ENCODE measurements at places on chromosomes 6 and 20. TPM values are rescaled to one million over a fixed set of nuclear protein-coding genes. Genes with fewer than 3 reads are reported as not detected.

GRCh38 chr20:47606414-47606982 lies 104.8 kb downstream of the NCOA3 start:
- H3K4me3 ChIP-seq, result no peak overlapping the region
- no peak overlapping the region for H3K27ac ChIP-seq
- DNase-seq, result no peak
- H3K4me1 ChIP-seq, result no peaks in the 10 kb centered on the region
- H3K27me3 ChIP-seq, result no peaks in the 10 kb centered on the region
- H3K36me3 ChIP-seq, result no peaks in the 10 kb centered on the region

DNA sequence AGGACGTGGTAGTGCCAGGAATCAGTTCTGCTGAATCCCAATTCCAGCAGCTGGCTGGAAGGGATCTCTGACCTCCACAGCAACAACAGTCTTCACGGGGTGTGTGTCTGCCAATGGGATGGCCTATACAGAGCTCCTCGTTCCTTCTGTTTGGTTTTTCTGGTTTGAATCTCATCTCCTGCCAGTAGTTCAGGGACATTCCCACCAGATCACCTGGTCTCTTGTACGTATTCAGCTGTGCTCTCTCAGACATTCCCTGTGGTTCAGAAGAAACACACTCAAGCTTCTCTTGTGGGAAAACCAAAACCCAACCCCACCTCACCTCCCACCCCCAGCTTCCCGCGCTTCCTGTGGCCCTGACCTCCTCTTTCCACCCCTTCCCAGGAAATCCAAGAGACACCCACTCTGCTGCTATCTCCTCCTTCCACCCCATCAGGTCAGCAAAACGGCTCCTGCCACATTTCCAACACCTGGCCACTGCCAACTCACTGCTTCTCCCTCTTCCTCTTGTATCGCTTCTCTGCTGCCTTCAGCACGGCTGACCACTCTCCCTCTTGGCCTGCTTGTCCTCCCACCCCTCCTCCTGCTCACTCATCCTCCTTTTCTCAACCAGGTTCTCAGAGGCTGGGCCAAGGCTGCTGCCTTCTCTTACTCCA lies 63.3 kb upstream of the PTGIS start:
- peaks cover 7% of the 10 kb centered on the region for H3K4me1 ChIP-seq
- no peak for DNase-seq
- H3K27me3 ChIP-seq, result no peaks in the 10 kb centered on the region
- peak overlapping the region; percentile 3 for H3K27ac ChIP-seq
- H3K4me3 ChIP-seq, result no peak overlapping the region

GRCh38 chr20:5675103-5676091 lies 74.8 kb upstream of the SHLD1 start:
- no peaks in the 10 kb centered on the region for H3K36me3 ChIP-seq
- no peak overlapping the region for H3K27ac ChIP-seq
- no peaks in the 10 kb centered on the region for H3K27me3 ChIP-seq
- no peak for DNase-seq
- no peak overlapping the region for H3K4me3 ChIP-seq
- H3K4me1 ChIP-seq, result no peaks in the 10 kb centered on the region

DNA sequence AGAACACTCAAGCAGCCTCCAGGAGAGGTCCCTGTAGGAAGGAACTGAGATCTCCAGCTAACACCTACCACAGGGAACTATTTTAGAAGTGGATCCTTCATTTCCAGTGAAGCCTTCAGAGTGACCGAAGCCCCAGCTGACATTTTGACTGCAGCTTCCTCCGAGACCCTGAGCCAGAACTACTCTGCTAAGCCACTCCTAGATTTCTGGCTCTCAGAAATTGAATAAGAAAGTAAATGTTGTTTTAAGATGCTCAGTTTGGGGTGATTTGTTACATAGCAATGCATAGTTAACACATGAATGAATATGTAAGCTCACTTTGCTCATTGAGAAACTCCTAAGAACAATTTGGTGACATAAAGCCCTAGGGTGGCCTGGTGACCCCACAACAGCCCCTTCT lies 5.5 kb downstream of the TULP1 start:
- H3K27me3 ChIP-seq, result no peaks in the 10 kb centered on the region
- no peak overlapping the region for H3K4me3 ChIP-seq
- no peaks in the 10 kb centered on the region for H3K36me3 ChIP-seq
- H3K4me1 ChIP-seq, result no peaks in the 10 kb centered on the region
- DNase-seq, result no peak
- no peak overlapping the region for H3K27ac ChIP-seq

- no peaks in the 10 kb centered on the region for H3K27me3 ChIP-seq
- no peak overlapping the region for H3K4me3 ChIP-seq
- no peak for DNase-seq
- H3K4me1 ChIP-seq, result no peaks in the 10 kb centered on the region
Observed at GRCh38 chr6:161743509-161744178, 469.8 kb upstream of the AGPAT4 start.

DNA sequence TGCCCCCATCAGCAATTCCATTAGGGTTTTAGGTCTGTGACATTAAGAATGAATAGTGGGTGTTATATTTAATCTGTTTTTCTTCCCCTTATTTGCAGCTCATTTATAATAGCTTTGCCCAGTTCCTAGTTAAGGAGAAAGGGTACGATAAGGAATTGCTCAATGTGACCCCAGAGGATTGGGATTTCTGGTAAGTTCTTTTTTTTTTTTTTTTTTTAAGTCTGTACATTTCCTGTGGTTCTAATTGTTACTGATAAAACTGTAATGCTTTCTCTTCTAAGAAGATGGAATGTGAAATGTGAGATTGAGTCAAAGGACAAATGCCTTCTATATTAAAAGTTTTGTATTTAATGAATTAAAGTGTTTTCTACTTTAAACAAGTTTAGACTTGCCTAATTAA lies 5.5 kb downstream of the NT5DC1 start:
- no peak for DNase-seq
- no peaks in the 10 kb centered on the region for H3K27me3 ChIP-seq
- H3K4me1 ChIP-seq, result no peaks in the 10 kb centered on the region
- H3K36me3 ChIP-seq, result peaks cover 23% of the 10 kb centered on the region

DNA sequence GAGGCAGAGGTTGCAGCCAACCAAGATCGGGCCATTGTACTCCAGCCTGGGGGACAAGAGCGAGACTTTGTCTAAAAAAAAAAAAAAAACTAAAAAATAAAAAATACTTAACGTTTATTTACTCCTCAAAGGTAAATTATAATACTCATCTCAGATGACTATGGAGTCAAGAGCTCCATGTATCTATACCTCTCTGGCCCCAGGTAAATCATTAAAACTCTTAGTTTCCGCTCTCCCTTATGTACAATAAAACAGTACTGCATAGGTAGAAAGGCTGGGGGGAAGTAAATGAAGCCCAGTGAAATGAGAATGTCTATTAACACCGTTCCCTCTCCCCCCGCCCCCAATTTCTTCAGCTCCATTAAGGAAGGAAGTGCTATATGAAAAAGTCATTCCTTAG lies 1.2 kb downstream of the SRSF12 start:
- H3K36me3 ChIP-seq, result no peaks in the 10 kb centered on the region
- H3K4me1 ChIP-seq, result no peaks in the 10 kb centered on the region
- H3K4me3 ChIP-seq, result no peak overlapping the region
- DNase-seq, result no peak
- no peaks in the 10 kb centered on the region for H3K27me3 ChIP-seq
- H3K27ac ChIP-seq, result no peak overlapping the region

DNA sequence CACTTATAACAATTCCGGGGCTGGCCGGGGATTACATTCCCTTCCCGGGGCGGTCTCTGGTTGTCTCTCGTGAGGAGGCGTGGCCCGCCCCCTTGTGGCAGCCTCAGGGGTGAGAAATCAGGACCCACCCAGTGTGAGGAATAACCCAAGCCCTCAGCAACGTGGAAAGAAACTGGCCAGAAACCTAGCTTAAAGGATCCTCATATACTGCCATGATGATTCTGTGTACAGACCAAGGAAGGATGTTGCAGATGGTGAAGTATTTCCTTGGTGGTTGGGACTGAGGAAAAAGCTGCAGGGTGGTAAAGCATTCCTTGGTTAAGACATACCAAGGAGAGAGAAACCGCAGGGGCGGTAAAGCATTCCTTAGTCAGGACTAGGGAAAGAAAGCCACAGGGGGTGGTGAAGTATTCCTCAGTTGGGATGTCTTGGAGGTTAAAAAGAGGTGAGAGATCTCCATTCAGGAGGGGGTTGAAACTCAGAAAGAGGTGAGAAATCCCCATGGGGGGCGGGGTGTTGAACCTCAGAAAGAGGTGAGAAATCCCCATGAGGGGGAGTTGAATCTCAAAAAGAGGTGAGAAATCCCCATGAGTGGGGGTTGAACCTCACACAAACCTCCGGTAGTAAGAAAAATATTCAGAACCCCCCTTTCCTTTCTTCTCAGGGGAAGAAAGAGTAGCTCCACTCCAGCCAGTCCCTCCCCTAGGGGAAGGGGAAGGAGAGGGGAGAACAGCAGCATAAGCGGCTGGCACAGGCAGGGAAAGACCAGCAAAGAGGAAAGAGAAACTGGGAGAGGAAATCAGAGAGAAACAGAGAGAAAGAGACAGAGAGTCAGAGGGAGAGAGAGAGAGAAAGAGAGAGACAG lies 238.1 kb downstream of the RNGTT start:
- H3K4me1 ChIP-seq, result no peaks in the 10 kb centered on the region
- no peak overlapping the region for H3K4me3 ChIP-seq
- H3K27me3 ChIP-seq, result no peaks in the 10 kb centered on the region
- no peak for DNase-seq
- no peaks in the 10 kb centered on the region for H3K36me3 ChIP-seq

DNA sequence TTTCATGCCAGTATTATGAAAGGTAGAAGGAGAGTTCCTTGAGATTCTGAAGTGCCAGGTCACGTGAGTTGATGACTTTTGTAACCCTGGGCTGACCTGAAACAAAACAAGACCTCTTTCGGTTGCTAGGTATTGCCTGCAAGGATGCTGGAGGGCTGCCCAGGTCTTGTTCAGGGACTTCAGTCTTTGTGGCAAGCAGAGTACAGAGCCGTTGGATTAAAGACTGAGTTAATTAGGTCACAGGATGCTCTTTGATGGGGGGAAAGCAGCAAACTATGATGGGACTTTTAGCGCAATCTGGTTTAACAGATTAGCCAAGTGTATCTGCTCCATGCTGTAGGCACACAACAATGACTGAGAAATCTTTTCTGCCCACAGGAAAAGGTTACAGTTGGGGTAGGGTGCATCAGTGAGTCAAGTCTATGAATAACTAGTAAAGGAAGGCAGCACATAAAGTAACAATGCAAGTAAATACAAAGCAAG lies 12.8 kb upstream of the ELOVL5 start:
- no peak overlapping the region for H3K27ac ChIP-seq
- no peak for DNase-seq
- H3K27me3 ChIP-seq, result no peaks in the 10 kb centered on the region
- no peak overlapping the region for H3K4me3 ChIP-seq

The SLC22A7 gene
- total RNA-seq, result not detected

The SLC17A2 gene
- total RNA-seq, result not detected
